ENCODE measurements at places on chromosomes 6 and 20.

- no peak for DNase-seq
Observed at GRCh38 chr6:165081944-165082532, 227.4 kb downstream of the C6orf118 start.

GRCh38 chr6:43334466-43335095 lies 26.0 kb upstream of the CRIP3 start:
- peak; percentile 38 for DNase-seq

- DNase-seq: peak; percentile 84
Observed at GRCh38 chr6:36142971-36143838, 12.9 kb downstream of the MAPK13 start.

- no peak for DNase-seq
Observed at GRCh38 chr20:57451431-57451794, 60.2 kb downstream of the RBM38 start.

GRCh38 chr6:21024616-21025015 lies 490.4 kb downstream of the CDKAL1 start:
- DNase-seq: no peak

- DNase-seq: no peak
Observed at GRCh38 chr6:107272246-107272645, 156.9 kb upstream of the BEND3 start.

GRCh38 chr20:23048283-23049200 lies 930 bp downstream of the THBD start:
- DNase-seq: peak; percentile 82

DNA sequence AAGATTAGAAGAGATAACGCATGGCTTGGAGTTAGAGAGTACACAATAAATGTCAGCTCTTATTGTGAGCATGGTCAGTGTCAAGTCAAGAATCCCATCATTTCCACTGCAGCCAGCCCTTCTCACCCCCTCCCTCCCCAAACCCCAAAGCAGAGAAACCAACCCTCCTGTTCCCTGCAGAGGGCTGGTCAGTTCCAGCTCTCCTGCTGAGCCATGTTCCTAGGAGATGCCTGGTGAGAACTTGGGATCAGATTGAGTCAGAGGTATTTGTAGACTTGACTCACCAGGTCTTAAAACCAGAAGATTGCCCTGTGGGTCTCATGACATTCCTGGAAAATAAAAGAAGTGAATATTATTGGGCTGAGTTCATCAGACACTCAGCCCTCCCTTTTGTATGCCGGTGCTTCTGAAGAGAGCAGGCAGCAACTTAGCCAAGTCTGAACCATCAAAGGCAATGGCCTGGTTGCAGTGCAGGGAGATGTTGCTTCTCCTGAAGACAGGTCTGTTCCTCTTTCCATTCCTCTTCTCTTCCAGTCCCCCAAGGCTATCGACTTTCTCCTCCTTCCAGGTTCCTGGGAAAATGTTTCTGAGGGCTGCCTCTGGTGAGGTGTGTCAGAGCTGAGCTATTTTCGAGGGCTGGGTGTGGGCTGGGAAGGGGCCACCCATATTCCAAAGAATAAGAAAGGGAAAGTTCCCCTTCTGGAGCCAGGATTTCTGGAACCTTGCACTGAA lies 278.2 kb upstream of the SUPT3H start:
- no peak for DNase-seq

DNA sequence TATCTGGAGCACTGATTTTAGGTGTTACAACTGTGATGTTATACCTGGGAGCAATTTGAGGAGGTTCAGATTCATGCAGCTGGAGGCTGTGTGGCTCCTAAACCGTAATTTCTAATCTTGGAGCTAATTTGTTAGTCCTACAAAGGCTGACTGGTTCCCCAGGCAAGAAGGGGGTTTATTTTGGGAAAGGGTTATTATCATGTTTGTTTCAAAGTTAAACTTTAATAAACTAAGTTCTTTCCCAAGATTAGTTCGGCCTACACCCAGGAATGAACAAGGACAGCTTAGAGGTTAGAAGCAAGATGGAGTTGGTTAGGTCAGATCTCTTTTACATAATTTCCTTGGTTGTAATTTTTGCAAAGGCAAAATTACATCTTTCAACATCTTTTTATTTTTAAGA lies 135.8 kb downstream of the MYO6 start:
- no peak for DNase-seq

GRCh38 chr6:158285656-158286021 lies 26.6 kb upstream of the TULP4 start:
- DNase-seq: no peak

DNA sequence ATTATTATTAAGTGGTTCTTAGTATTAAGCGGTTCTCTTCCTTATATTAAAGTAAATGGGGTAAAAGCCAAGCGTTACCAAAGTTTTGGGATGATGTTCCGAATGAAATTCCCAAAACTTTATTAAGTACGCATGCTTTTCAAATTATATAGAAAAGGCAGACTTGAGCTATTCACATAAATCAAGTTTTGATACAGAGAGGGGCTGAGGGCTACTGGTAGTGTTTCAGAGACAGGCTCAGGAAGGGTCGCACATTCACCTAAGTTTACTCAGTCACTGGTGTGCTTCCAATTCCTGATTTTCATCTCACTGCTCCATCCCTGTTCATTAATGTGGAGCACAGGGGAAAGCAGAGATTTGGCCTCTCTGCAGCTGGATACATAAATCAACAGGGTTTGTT lies 652.2 kb downstream of the QKI start:
- no peak for DNase-seq

GRCh38 chr20:36497856-36498255 lies 43.5 kb upstream of the MYL9 start:
- DNase-seq: no peak

GRCh38 chr6:63649269-63649668 lies 13.7 kb downstream of the PHF3 start:
- DNase-seq: peak; percentile 64

DNA sequence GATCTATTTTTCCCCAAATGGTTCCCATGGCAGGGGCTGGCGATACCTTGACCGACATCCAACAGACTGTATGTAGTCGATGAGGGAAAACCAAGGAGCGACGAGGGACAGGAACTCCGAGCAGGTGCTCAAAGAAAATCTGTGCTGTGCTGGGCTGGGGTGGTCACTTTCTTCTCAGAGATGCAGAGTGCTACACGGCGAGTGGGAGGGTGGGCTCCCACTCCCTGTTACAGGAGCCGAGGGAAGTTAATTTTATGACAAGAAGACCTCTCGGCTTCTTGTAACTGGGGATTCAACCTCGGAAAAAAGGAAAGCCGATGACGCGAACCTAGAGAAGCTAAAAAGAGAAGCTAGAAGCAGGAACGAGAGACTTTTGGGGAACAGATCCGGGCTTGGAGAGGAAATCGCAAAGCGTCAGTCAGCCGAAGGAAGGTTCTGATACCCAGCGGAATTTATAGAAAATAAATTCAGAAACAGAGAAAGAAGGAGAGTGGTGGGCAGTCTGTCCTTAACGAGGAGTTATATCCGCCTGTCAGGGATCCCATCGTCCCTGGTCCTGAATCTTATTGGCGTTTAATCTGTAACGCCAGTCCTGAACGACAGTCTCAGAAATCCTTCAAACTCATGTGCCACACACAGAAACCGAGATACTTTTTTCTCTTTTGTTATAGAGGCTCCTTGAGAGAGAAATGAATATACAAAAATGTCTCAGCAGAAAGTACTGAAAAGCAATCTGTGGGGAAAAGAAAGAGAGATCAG lies 84.6 kb upstream of the ZNF322 start:
- no peak for DNase-seq

- no peak for DNase-seq
Observed at GRCh38 chr6:33276581-33276863, 401 bp upstream of the B3GALT4 start.

DNA sequence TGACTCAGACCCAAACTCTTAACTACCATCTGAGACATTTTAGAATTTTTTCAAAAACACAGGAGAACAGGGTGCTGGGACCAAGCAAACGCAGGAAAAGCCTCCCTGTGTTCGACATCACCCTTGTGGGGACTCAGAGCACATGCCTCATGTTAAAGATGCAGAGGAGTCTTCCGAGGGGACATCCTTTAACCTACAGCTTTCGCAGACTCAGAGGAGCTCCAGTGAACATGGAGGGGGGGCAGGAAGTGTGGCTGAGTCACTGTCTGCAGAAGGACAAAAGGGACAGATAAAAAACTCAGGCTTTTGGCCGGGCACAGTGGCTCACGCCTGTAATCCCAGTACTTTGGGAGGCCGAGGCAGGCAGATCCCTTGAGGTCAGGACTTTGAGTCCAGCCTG lies 15.1 kb downstream of the BMP7 start:
- no peak for DNase-seq

- no peak for DNase-seq
Observed at GRCh38 chr6:72702421-72702820, 80.6 kb downstream of the KCNQ5 start.

Measured in MV-4-11 (cell line).